ENCODE measurements at places on chromosomes 5 and 9.
A peak's percentile ranks its signal among the peaks of the same experiment; 100 is the strongest.

- no peak for DNase-seq
Observed at GRCh38 chr5:156476158-156476551, 149.2 kb downstream of the SGCD start.

GRCh38 chr5:13632676-13633075, 311.8 kb downstream of the DNAH5 start:
- DNase-seq, result peak; percentile 7

DNA sequence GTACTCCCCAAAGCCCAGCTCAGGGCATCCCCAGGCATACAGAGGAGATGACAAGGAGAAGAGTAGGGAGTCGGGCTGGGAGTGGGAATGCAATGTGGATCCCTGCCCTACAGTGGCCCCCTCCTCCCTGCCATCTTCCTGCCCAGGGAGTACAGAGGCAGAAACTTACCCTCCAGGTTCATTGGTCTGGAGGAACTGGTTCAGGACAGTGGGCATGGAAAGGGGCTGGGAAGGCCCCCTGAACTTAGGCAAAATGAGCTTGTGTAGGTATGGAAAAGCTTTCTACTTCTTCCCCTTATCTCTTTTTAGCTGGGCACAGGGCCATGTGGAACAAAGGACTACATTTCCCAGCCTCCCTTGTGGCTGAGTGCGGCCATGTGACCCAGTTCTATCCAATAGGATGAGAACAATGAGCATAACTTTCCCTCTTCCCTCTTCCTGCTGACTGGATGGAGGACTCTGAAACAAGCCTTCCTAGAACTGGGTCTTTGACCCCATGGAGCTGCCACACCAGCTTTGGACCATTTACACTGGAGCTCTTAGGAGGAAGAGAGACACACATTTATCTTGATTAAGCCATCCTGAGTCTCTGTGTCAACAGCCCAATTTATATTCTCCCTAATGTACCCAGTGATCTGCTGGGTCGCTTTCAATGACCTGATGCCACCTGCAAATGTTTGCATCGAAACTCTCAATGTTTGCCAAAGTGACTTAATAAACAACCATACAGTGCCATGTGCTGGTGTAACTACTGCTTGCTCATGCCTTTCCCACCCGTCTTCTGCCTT, 25.0 kb upstream of the HMCN2 start:
- DNase-seq, result no peak

DNA sequence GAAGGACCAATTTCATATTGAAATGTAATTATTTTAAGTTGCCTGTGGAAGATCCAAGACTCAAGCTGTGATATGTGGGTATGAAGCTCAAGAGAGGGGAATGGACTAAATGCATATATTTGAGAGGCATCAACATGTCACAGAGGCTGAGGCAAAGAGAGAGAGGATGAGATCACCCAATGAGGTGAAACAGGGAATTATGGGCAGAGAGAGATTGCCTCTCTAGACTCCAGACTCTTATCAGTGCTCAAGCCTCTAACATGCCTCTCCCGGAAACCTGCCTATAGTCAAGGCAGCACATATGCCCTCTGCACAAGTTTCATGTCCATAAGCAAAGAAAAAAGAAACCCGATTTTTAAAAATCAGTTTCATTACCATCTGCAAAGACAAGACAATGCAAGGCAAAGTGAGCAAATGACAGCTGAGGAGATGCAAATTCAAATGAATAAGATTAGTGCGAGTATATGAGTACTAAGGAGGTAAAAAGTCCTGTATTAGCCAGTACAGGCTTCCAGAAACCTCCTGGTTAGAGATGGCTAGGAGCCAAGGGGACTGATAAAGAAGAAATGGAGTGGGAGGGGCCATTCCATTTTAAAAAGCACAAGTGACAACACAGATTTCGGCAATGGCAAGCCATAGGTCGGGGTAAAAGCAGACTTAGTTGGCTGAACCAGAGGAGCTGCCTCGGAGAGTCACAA, 9.4 kb downstream of the APTX start:
- no peak for DNase-seq

- DNase-seq, result no peak
Observed at GRCh38 chr5:1322036-1322900, 22.6 kb downstream of the CLPTM1L start.

GRCh38 chr5:119332208-119332607, 23.6 kb upstream of the TNFAIP8 start:
- no peak for DNase-seq

Measured in H54 (cell line).